Fibroblast of skin of scalp (primary cell): ENCODE measurements at places on chromosomes 16 and 17.

GRCh38 chr16:89034971-89035668 is 58.1 kb upstream of the CBFA2T3 start:
- DNase-seq: no peak

GRCh38 chr17:48128400-48128799 is 20.8 kb downstream of the SNX11 start:
- no peak for DNase-seq

DNA sequence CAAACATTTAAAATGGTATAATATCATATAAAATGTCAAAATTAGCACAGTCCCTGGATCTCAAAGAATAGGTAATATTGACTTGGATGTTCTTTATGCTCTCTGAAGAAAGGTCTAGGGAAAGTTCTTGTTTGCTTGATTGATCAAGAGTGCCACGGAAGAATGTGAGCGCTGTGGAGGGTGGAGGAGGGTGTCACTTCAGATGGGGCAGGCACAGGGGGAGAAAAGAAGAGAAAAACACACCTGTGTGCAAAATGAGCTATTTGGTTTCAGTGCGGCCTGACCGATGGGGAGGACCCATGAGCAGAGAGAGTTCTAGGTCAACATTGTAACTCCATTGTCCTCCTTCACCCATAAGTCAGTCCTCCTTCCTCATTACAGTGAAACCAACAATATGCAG is 8.8 kb upstream of the VPS4A start:
- no peak for DNase-seq

GRCh38 chr16:64507240-64508024 is 614.4 kb downstream of the CDH11 start:
- no peak for DNase-seq

DNA sequence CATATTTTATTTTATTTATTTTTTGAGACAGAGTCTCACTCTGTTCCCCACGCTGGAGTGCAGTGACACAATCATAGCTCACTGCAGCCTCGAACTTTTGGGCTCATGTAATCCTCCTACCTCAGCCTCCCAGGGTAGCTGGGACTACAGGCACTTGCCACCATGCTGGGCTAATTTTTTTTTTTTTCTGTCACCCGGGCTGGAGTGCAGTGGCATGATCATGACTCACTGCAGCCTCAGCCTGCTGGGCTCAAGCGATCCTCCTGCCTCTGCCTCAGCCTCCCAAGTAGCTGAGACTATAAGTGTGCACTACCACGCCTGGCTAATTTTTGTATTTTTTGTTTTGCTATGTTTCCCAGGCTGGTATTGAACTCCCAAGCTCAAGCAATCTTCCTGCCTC is 17.1 kb downstream of the UNC45B start:
- no peak for DNase-seq

GRCh38 chr16:57297856-57298255 is 13.4 kb upstream of the PLLP start:
- DNase-seq: no peak

DNA sequence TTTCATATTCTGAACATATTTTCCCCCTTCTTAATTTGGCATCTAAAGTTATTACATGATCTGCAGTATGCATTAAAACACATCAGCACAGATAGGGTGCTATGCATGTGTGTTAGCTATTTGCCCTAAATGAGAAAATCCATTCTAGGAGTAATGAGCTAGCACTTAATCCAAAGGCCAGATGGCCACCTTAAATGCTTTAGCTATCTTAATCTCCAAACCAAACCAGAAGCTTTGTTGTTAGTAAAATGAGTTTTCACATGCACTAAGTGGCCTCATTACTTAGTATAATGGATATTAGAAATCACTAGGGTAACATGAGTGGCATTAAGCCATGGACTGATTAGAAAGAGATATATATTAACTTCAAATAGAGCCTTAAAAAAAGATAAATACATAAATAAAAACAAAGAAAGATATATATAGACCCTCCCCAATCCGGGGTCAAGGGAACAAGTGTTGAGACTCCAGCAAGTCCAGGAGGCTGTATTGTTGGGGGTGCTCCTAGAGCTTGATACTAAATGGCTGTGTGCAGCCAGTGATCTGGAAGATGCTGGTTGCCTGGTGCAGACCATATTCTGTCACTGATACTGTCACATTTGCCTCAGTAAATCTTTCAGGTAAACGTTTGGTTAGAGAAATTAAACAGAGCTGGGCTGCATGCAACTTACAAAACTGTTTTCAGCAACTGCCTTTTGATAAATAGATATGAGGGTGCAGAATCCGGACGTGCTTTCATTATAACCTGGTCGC is 67.3 kb downstream of the MYH10 start:
- DNase-seq: no peak
